Stimulated activated naive B cell treated with anti-CD40 and anti-IgM and Interleukin-4, amounts not matched to agents 10 μg/mL and 1 μg/mL and 100 μg/mL, for 72 hours (primary cell): ENCODE measurements at places on chromosomes 7 and 10.

- H3K4me3 ChIP-seq: no peak overlapping the region
- H3K4me1 ChIP-seq: peaks cover 12% of the 10 kb centered on the region
- no peak for DNase-seq
- H3K36me3 ChIP-seq: no peaks in the 10 kb centered on the region
- H3K27ac ChIP-seq: no peak overlapping the region
- no peaks in the 10 kb centered on the region for H3K27me3 ChIP-seq
Measured at GRCh38 chr10:34641147-34641912, 173.8 kb downstream of the PARD3 start.

- no peak overlapping the region for H3K27ac ChIP-seq
- peaks cover 6% of the 10 kb centered on the region for H3K27me3 ChIP-seq
- no peaks in the 10 kb centered on the region for H3K4me1 ChIP-seq
- no peaks in the 10 kb centered on the region for H3K36me3 ChIP-seq
- no peak for DNase-seq
Measured at GRCh38 chr10:59587083-59587755, 122.4 kb downstream of the SLC16A9 start.

DNA sequence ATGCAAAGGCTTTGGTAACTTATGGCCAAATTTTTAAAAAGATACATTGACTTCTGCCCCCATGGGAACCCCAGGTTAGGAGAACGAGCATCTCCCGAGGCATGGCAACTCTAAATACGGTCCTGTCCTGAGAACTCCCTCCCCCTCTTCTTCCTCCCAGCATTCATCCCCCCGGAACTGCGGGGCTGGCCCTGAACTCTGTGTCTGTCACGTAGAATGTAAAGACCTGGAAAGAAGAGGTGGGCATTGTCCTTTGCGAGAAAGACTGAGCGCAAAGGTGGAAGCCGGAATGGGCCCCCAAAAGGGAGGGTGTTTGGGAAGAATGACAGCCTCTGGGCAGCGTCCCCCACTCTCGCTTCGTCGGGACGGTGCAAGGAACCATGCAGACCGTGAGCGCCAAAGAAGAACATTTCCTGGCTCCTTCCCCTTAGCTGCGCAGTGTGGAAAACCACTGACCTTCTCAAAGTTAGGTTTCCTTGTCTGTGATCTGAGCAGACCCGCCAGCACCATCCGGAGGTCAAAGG, 21.0 kb downstream of the SHH start:
- H3K27me3 ChIP-seq: peaks cover 20% of the 10 kb centered on the region
- H3K4me1 ChIP-seq: peaks cover 6% of the 10 kb centered on the region
- DNase-seq: no peak
- no peak overlapping the region for H3K4me3 ChIP-seq
- H3K27ac ChIP-seq: no peak overlapping the region
- H3K36me3 ChIP-seq: peaks cover 3% of the 10 kb centered on the region

- no peak overlapping the region for H3K27ac ChIP-seq
- H3K4me1 ChIP-seq: no peaks in the 10 kb centered on the region
- no peak for DNase-seq
- H3K36me3 ChIP-seq: no peaks in the 10 kb centered on the region
Measured at GRCh38 chr10:36187380-36188079, 545.4 kb upstream of the FZD8 start.

GRCh38 chr7:129780974-129781927, 169.7 kb downstream of the NRF1 start:
- DNase-seq: no peak
- peaks cover 71% of the 10 kb centered on the region for H3K4me1 ChIP-seq
- H3K27me3 ChIP-seq: peaks cover 70% of the 10 kb centered on the region
- no peaks in the 10 kb centered on the region for H3K36me3 ChIP-seq
- peak overlapping the region; percentile 83 for H3K4me3 ChIP-seq
- H3K27ac ChIP-seq: peak overlapping the region; percentile 92
